ENCODE measurements at places on chromosomes 2 and 18.
A peak's percentile ranks its signal among the peaks of the same experiment; 100 is the strongest.

DNA sequence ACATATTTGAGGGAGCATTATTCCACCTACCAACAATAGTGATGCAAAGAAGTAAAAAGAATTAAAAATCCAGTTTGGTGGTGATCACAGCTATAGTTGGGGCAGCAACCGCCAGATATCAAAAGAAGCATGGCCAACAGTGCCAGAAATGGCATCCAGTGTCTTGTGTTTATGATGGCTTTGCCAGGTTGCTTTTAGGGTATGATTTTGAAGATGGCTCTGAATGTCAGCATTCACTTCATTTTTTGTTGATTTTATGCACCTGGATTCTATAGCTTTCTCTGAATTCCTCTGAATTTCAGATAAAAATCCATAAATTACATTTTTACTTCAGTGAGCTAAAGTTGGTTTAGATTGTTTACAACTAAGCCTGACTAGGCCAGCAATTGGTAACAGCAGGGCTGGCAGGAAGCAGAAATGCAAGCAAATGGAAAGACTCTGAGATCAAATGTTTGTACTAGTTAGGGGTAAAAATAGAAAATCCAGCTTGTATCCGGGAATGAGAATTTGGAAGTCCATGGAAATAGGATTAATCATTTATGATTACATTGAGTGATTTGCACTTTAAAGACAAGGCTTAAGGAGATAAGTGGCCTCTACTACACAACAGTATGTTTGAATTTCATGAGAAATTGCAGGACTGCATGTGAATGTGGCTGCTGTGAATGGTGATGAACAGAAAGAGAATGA lies 40.4 kb downstream of the COL3A1 start:
- no peak for DNase-seq

DNA sequence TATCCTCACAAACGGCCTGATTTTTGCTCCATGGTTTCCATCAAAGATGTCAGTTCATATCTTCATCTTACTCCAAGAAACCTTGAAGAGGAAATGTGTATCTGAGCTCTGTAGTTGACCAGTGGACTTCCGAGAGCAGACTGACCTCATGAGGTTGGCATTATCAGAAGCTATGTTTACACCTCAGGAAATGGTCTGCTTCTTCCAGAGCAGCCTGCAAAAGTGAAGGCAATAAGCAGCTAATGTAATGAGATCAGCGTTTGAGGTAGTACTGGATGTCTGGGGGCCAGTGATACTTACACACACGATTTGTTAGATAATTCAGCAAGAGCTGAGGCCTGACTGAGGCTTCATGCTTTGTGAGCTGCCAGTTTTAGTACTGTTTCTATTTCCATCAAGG lies 189.7 kb downstream of the LRRTM1 start:
- no peak for DNase-seq

GRCh38 chr2:85619617-85620016 lies 3.6 kb downstream of the USP39 start:
- no peak for DNase-seq

DNA sequence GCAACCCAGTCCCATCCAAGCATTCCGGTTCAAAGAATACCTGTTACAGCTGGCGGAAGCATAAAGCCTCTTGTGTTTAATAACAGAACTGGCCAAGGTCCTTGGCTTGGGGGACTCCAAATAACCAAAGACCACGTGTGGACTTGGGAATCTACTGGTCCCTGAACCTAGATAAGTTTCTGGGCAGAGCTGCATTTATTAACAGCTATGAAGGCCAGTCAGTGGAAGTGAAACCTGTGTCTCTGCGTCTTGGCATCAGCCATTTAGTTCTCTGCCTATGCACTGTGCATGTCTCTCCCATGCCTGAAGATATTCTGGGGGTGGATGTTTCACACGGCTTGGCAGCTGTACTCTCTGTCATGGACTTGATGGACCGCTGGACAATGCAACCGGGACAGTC lies 137.7 kb downstream of the CCBE1 start:
- no peak for DNase-seq

GRCh38 chr2:230821261-230821990 lies 43.3 kb upstream of the ITM2C start:
- no peak for DNase-seq

DNA sequence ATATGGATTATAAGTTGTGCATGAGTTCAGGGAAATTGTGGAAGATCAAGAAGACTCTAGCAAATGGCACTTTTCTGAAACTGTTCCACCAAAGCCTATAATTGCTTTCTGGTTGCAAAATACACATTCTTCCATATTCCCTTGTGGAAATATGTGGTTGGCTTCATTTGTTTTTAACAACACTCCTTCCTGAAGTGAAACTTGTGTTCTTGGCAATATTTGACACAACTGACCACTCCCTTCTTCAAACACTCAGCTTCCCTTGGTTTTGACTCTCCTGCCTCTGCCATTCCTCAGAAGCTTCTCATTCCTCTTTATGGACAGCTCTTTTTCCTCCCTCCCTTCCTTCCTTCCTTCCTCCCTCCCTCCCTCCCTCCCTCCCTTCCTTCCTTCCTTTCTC lies 192.3 kb downstream of the PMAIP1 start:
- DNase-seq = no peak

- no peak for DNase-seq
These were observed 29.9 kb upstream of the SELENOI start for GRCh38 chr2:26316041-26316440.

GRCh38 chr2:158457826-158458616 lies 1.3 kb downstream of the PKP4 start:
- peak; percentile 43 for DNase-seq

GRCh38 chr2:224901121-224901676 lies 141.1 kb downstream of the DOCK10 start:
- no peak for DNase-seq

DNA sequence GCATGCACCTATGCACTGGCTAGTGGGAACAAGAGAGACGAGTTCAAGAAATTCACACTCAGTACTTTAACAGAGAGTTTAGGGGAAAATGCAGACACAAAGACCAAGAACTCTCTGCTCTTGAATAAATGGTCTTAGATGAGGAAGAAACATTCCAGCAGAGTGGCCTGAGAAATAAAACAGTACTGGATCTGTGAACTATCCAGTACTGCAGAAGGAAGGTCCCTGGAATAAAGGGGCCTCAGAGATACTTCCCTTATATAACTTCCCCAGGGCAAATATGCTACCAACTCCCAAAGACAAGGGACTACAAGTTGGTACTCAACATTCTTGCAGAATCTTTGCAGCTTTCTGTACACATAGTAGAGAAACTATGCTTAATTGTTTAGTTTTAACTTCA lies 70.9 kb upstream of the ARL5A start:
- no peak for DNase-seq

- DNase-seq = no peak
These were observed 83.9 kb downstream of the AAK1 start for GRCh38 chr2:69559442-69560146.

- no peak for DNase-seq
These were observed 22.2 kb downstream of the BIN1 start for GRCh38 chr2:127084611-127085316.

DNA sequence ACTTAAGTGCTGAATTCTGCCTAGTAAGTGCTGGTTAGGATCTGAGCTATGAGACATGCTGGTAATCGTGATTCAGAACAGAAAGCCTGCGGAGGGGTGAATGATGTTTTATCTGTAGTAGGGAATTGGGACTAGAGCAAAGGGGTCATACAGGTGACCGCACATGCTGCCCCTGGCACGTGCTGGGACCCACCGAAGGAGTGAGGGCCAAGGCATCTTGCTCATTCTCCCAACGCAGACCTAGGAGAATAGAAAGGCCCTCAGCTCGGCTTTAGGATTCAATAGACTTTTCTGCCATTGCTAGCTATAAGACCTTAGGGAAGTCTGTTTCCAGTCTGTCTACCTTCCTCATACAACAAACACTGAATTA lies 8.8 kb upstream of the SMAD7 start:
- DNase-seq = no peak

- no peak for DNase-seq
These were observed 531.5 kb downstream of the TNS1 start for GRCh38 chr2:217471319-217471718.

DNA sequence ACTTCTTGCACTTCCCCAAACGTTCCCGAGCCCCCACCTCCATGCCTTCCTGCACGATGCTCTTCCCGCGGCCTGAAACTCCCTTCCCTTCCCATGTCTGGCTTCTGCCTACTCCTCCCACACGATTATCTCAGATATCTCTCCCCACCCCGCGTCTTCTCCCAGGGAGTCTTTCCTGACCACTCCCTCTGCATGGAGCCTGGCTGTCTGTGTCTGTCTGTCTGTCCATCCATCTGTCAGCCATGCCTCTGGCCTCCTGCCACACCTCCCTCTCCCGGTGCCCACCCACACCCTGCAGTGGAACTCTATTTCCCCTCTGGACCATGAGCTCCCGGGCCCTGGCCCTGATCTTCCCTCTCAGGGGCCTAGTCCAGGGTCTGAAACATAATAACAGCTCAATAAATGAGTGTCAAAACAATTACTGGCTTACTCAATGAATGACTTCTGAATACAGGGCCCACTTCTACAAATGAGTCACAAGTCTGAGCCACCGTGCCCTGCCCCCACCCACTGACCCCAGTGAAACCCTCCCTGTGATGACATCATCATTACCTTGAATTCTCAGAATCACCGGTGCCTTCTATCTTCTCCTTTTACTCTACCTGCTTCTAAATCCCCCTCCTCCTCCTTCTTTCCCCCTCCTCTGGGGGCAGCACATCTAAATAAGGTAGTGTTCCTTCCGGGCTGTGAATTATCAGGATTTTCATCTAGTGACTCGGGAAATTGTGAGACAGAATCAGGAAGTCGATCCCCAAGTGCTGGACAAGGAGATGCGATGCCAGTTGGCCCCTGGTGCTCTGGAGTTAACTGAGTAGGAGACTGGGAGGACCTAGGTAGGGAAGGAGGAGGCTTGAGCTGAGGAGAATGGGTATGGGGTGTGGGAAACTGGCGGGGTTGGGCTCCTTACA lies 46.1 kb upstream of the PLB1 start:
- DNase-seq = peak; percentile 8

- DNase-seq = no peak
These were observed 116.5 kb downstream of the PMS1 start for GRCh38 chr2:189900726-189901125.

GRCh38 chr2:241895712-241896641 lies 26.4 kb downstream of the RTP5 start:
- DNase-seq = no peak

DNA sequence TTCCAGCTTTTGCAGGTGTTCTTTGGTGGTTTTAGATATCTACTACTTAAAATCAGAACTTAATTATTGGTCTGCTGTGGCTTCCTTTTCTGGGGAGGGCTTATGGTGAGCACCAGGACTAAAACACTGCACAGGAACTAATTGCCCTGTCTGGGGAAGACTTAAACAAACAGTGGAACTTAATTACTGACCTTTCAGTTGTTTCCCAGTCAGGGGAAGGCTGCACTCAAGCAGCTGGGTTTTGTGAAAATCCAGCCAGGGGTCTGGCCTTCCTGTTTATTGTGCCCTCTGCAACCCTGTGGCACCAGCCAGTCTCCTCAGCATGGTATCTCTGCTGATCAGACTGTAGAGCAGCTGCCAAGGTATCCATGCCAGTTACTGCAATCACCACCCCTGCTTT lies 398.2 kb downstream of the ADCYAP1 start:
- no peak for DNase-seq

DNA sequence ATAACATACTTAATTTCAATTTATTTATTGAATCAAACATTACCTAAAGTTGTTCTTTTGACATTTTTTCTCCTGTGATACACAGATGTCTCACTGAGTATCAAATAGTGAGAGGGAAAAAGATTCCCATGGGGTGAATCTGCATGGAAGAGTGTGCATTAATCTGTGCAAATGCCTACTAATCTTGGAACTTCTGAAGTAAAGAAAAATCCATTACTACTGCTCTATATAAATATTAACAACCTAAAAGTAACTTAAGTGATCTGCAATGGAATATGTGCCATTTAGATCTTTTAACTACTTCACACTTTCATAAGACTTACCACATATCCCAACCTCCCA lies 125.5 kb downstream of the PLCL1 start:
- no peak for DNase-seq

- no peak for DNase-seq
These were observed 456.5 kb upstream of the CWC22 start for GRCh38 chr2:180463608-180464007.

DNA sequence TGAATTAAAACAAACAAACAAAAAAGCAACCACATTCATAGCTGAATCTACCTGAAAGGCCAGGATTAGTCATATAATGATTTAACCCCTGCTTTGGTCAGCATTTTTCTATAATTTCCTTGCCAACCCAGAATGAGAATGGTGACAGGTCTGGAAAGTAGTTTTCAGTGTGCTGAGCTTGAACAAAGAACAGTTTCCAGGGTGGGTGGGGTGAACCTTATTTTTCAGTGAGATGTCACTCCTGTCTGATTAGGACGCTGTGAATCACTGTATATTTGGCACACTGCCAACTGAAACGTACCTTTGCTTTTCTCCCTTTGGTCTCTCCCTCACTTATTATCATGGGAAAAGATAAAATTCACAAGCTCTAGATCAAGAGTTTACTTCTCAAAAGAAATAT lies 35.0 kb upstream of the DSC1 start:
- DNase-seq = no peak

GRCh38 chr2:102422910-102423309 lies at the start of gene IL18RAP:
Gene IL18RAP, plus strand, starts transcription at chr2:102423160. Its CDS starts 118 bp downstream, at chr2:102423278.
- no peak for DNase-seq
